IMR-90 (cell line): ENCODE measurements at places on chromosomes 12 and 14.
A peak's percentile ranks its signal among the peaks of the same experiment; 100 is the strongest.

DNA sequence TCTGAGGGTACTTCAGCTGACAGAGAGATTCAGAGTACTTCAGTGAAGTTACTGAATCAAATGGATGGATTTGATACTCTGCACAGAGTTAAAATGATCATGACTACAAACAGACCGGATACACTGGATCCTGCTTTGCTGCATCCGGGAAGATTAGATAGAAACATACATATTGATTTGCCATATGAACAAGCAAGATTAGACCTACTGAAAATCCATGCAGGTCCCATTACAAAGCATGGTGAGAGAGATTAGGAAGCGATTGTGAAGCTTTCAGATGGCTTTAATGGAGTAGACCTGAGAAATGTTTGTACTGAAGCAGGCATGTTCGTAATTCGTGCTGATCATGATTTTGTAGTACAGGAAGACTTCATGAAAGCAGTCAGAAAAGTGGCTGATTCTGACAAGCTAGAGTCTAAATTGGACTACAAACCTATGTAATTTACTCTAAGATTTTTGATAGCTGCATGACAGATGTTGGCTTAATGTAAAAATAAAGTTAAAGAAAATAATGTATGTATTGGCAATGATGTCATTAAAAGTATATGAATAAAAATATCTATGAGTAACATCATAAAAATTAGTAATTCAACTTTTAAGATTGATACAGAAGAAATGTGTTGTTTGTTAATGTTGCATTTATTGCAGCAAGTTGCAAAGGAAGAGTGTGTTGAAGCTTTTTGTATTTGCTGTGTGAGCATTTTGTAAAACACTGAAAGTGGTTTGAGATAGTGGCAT, 136.1 kb upstream of the RAP1B start:
- no peak for DNase-seq

- DNase-seq, result no peak
Observed at GRCh38 chr14:81797315-81797714, 263.7 kb upstream of the SEL1L start.

DNA sequence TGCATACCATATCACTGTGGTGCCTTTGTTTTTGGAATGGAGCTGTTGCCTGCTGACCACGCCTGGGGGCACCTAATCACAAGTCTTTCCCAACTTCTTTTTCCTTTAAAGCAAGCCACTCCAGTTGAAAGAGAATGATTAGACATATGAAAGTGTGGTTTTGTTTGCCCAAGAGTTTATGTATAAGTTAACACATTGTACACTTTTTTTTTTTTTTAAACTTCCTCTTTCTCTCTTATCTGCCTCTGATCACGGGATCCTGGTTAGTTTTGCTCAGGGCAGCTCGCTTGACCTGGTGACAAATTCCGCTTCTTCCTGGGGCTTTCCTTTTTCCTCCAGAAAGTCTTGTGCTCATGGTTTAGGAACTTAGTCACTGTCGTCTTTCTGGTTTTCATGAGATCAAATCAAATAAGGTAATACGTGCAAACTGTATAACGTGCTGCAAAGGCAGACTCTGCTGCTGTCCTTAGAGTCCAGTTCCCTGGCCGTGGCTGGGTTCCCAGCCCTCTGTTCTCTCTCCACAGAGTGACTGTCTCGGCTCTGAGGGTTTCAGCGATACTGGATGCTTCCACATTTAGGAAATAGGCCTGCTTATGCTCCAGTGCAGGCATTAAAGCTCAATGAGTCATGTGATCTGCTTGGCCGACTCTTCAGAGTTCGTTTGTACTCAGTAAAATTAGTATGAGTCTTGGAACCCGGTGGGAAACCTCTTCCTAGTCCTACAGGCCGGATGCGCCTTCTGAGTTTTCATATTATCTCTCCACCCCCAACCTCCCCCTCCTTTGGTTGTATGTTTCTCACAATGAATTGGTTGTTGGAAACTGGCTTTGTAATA, 15.2 kb downstream of the RASSF3 start:
- DNase-seq, result peak; percentile 94

DNA sequence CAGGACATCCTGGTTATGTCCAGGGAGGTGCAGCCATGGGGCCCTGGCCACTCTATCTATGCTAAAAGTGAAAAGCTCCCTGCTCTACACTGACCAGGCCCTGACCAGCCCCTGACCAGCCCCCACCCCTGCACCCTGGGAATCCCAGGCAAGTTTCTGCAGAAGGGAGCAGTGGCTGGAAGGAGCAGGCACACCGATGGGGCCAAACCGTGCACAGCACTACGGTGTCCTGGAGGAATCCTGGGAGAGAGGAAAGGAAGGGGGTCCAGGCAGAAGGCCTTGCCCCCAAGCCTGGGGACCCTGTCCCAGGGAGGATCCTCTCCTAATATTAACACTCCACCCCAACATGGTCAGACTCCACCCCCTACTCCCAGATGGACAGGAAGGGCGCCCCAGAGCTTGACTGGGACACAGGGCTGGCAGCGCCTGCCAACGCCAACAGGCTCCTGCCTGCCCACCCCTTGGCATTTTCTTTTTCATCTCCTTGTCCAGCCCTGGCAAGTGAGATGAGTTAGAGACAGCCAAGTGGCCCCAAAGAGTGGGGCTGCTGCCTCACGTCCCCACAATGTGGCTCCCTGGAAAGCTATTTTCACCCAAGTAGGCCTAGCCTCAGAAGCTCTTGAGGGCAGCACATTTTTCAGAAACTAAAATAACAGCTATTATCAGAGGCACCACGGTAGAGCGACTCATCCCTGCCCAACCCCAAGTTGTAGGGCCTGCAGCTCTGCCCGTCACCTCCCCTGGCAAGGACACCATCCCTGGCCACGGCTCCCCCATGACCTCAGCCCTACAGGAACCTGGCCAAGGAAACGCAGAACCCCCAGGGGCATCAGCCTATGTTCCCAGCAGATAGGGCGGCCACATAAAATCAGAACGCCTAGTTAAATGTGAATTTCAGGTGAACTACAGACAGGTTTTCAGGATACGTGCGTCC, 82.6 kb downstream of the SCARB1 start:
- DNase-seq, result no peak

- no peak for DNase-seq
Observed at GRCh38 chr12:56188131-56188777, 1.0 kb downstream of the SMARCC2 start.

- DNase-seq, result peak; percentile 9
Observed at GRCh38 chr12:78406828-78407227, 457.7 kb upstream of the SYT1 start.

GRCh38 chr12:132955094-132956010, 754 bp downstream of the ZNF605 start:
- DNase-seq, result peak; percentile 67

GRCh38 chr12:71071536-71072097, 86.2 kb downstream of the TSPAN8 start:
- no peak for DNase-seq

GRCh38 chr12:132222096-132222807, 78.0 kb downstream of the NOC4L start:
- peak; percentile 2 for DNase-seq

GRCh38 chr12:28222081-28222700, 31.9 kb downstream of the CCDC91 start:
- no peak for DNase-seq

- no peak for DNase-seq
Observed at GRCh38 chr12:30942486-30942885, 15.9 kb downstream of the TSPAN11 start.

DNA sequence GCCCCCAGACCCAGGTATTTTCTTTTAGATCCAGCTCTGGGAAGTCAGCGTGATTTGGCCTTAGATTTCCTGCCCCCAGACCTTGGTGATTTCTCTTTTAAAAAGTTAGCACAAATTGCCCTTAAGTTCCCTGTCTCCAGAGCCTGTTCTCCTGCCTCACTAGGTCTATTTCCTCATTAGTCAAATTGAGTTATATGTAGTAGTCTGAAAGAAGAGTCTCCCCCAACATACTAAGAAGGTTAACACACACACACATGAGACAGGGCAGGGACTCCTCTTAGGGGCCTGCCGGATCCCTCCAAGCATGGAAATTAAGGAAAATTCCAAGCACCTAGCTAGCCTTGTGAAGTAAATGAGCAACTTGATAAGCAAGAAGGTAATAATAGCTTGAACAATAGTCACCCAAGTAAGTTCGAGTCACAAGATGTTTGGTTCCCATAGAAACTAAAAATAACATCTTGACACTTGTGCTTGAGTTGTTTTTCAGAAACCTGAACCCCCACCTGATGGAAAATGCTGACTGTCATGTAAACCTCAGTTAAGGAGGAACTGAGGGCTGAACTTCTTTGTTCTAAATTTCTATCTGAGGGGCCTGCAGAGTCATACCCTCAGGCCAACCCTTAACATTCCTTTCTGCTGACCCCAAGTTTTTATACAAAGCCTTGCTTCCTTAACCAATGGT, 51.6 kb downstream of the CAND1 start:
- DNase-seq, result peak; percentile 18

DNA sequence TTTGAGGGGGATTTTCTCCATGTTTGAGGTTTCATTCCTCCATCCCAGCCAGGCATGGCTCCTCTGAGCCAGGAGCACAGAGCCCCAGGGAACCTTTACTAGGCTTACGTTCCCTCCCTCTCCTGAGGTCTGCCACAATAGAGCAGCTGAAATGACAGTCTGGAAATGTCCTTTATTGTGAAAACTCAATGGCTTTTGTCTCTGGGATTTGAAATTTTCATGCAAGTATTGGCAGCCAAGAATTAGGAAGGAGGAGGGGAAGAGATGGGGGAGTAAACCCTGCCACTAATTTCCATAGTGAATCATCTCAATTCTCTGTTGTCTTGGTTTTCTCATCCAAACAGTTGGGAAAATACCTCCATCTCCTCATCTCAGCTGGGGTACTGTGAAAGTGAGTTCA, 2.6 kb upstream of the PLEKHG3 start:
- DNase-seq, result no peak

DNA sequence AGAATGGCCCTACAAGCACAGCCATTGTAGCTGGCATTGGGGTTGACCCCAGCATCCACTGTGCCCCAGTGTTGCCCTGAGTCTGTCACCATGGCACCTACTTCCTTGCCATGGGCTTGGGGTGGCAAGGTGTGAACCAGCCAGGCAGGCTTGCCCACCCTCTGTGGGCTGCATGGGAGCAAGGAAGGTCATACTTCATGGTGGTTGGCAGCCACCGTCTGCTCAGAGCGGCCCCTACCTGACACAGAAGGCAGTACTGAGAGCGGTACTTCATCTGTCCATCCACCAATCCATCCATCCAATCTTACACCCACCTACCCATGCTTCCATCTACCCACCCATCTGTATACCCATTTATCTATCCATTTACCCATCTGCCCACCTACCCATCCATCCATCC, 160.1 kb downstream of the KIF26A start:
- no peak for DNase-seq

DNA sequence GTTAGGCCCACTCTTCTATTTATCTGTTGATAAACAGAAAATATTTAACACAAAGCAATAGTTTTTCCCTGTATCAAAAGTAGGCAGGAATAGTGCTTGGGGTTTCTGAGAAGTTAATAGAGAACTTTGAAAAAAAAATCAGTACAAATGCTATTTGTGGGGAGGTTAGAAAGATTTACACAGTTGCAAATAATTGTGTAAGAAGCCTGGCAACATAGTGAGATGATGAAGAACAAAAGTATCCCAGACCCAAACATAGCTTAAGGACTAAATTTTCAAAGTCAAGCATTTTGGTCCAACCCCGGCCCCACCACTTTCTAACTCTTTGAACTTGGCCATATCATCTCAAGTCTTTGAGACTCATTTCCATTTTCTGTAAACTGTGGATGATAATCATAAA, 687.5 kb upstream of the TMEM132C start:
- DNase-seq, result peak; percentile 30

DNA sequence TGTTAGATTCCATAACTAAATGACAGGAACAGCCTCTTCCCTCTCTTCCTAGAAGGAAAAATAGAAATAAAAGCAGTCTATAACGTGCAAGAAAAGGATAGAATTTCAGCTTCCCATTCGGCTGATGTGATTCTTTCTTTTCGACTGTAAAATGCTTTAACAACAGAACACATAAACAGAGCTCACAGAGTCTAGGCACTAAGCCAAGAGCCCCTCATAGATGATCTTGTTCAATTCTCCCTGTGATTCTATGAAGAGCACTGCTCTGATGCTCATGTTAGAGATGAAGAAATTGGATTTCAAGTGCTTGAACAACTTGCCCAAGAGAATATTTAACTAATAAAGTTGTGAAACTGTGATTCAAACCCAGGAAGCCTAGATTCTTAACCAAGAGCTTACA, 232.7 kb downstream of the RPAP3 start:
- no peak for DNase-seq

- DNase-seq, result peak; percentile 80
Observed at GRCh38 chr14:85531587-85532373, 1.8 kb downstream of the FLRT2 start.

GRCh38 chr14:51369814-51370213, 129.8 kb downstream of the TMX1 start:
- DNase-seq, result no peak

- DNase-seq, result no peak
Observed at GRCh38 chr12:104569346-104570173, 112.8 kb downstream of the CHST11 start.

- no peak for DNase-seq
Observed at GRCh38 chr12:3255057-3255456, 177.9 kb downstream of the TSPAN9 start.

DNA sequence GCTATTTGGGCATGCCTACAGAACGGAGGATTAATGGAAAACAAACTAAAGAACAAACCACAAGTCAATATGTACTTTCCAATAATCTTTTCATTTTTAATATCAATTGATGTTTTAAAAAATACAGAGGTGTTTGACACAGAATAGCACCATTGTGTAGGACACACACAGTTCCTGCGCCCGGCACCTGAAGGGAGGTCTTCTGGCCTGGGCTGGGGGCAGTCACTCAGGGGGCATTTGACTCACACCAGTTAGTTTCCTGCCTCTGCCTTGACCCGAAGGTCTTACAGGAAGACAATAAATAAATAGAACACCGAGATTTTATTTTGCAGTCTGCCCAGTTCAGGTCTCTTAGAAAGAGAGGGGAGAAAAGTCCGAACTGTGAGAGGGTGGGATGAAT, 9.5 kb downstream of the TMEM106C start:
- no peak for DNase-seq

GRCh38 chr14:101351146-101351545, 210.1 kb upstream of the DIO3 start:
- no peak for DNase-seq

DNA sequence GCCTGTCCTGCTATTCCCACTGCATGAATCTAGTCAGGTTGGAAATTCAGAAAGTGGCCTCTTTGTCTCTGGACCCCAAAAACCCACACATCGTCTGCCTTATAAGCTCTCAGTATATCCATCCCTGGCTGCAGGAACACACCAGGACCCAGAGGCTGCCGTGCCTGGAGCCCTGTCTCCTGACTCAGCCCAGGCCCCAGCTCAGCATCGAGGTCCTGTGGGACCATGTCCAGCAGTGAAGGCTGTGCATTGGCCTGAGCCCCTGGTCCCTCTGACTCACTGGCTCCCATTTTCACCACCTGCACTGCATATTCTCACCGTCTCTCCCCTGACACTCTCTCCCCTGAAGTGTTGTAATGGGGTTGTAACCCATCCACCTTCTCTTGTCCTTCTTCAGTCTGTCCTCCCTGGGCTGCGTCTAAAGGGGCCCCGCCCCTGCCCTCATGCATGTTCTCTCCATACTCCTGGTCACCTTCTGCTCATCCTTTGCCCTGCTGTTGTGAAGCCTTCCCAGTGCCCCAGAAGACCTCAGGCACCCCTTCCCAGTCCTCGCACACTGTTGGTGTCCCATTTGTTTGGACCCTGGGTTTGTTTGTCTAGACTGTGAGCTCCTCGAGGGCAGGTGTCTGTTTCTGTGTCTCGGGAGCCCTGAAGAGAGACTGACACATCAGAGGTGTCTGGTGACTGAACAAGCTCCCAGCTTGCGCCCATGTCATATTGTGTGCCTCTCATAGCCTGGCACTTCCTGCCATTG, 43.8 kb downstream of the EVL start:
- DNase-seq, result peak; percentile 69

GRCh38 chr12:3247629-3248161, 170.5 kb downstream of the TSPAN9 start:
- DNase-seq, result no peak
